ENCODE measurements at places on chromosomes 7 and 10.

DNA sequence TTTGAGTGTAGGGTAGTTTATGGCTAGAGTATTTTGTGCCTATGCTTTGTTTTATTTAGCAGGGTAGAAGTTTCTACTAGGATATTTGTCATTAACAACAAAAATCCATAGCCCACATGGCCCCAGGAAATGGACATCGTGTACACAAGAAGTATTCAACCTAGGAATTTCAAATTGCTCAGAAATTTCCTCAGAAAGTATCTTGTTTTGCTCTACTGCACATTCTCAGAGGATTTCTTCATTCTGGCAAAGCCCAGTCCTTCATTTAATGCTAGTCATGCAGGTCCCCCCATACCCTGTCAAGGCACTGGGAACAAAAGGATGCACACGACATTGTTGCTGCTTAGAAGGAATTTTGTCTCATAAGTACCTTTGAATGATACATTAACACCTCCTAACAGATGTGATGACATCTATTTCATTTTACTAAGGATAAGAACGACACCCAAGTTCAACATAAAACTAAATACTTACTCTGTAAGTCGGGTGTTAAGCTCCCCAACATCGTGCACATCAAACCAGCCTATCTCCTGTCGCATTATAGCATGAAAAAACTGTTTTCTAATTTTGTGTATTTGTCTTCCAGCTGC, 34.3 kb downstream of the ABCB1 start:
- DNase-seq, result no peak

DNA sequence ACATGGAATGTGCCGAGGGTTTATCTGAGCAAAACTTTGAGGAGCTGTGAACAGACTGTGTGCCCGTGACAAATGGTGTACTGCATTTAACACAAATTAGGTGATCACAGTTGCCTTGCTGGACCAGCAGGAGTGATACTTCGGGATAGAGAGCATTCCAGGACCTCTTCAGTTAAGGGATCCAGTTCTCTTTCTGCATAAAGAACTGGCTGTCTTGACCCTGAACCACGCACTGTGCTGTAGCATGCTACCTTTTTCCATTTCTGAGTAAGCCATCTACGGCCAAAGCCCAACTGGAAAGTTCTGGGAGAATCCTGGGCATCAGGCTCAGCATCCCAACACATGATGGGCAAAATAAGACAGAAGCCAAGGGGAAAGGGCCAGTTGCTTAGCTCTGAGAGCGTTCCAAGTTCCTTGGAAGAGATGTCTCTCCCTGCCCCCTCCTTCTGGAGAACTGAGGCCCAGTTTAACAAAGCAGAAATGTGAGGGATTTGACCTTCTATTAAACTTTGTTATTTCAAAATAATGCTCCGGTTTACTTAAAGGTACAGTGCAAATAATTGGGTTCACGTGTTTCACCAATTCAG, 37.9 kb upstream of the ADD3 start:
- no peak for DNase-seq

DNA sequence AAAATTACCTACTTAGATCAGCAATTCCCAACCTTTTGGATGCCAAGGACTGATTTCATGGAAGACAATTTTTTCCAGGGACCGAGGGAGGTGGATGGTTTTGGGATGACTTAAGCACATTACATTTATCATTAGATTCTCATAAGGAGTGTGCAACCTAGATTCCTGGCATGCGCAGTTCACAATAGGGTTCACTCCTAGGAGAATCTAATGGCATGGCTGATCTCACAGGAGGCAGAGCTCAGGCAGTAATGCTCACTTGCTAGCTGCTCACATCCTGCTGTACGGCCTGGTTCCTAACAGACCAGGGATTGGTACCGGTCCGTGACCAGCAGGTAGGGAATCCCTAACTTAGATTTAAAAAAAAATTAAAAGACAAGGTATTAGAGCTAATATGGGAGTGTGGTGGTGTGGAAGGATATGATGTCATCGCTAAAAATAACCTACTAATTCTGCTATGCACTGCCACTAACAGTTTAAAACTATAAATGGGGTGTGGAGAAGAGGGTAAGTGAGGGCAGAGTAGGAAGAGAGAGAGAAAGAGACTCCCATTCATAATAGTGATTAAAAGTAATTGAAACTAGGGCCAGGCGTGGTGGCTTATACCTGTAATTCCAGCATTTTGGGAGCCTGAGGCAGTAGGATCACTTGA, 282.7 kb downstream of the BAMBI start:
- no peak for DNase-seq

GRCh38 chr10:7045891-7046599, 364.8 kb downstream of the SFMBT2 start:
- DNase-seq, result no peak

DNA sequence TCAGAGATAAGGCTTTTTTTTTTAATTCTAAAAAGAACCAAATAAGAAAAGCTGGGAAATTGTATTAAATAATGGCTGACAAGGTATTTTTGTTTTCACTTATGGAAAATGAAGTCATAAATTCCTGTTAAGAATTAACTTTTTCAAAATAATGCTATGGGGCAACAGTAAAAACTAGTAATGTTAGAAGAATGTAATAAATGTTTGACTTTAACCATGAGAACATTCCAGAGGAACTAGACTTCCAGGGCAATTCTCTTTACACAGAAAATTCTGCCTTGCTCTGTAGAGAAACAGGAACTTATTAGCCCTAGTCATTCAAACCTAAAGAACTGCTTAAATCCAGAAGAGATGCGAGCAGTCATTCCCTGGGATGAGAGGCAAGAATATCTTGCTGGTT, 571.1 kb downstream of the IPMK start:
- no peak for DNase-seq
